D721Med (cell line): ENCODE measurements at places on chromosomes 12 and 14.

GRCh38 chr14:88045705-88046104, 40.8 kb downstream of the GPR65 start:
- no peak for DNase-seq

GRCh38 chr12:76547526-76547925, 12.0 kb downstream of the OSBPL8 start:
- no peak for DNase-seq

GRCh38 chr12:56581418-56582145, 48.5 kb downstream of the BAZ2A start:
- no peak for DNase-seq

DNA sequence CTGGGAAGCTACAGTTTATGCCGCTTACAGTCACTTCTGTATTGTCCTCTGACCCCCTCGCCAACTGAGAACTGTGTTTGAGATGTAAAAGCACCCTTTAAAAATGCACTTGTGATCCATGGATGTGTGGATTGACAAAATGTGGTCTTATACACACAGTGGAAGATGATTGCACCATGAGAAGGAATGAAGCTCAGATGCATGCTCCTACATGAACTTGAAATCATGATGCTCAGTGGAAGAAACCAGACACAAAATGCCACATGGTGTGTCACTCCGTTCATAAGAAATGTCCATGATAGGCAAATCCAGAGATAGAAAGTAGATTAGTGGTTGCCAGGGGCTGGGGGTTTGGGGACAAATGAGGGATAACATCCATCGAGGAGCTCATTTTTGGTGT, 58.0 kb downstream of the PITPNM2 start:
- DNase-seq: no peak
